ENCODE measurements at places on chromosomes 6 and 20. TPM values are rescaled to one million over a fixed set of nuclear protein-coding genes. Genes with fewer than 3 reads are reported as not detected.

The BPIFB1 gene
- not detected for total RNA-seq

The JPH2 gene
- 4.2 TPM for total RNA-seq

The GHRH gene
- total RNA-seq = not detected

The TRIM10 gene
- total RNA-seq = not detected

The NXT1 gene
- total RNA-seq = 24.8 TPM

The MATN4 gene
- not detected for total RNA-seq

The EDN3 gene
- total RNA-seq = 17.6 TPM

The KCNK16 gene
- total RNA-seq = not detected

The PRR18 gene
- total RNA-seq = 0.31 TPM

The ATAT1 gene
- 51.2 TPM for total RNA-seq

The DIDO1 gene
- total RNA-seq = 73.1 TPM

The LY86 gene
- not detected for total RNA-seq

The ZNF391 gene
- total RNA-seq = 10.8 TPM

The PRDM1 gene
- total RNA-seq = 1.9 TPM

The TTPAL gene
- 20.5 TPM for total RNA-seq

The MICB gene
- total RNA-seq = not detected

The GCNT2 gene
- total RNA-seq = 32.2 TPM

The DEFB129 gene
- not detected for total RNA-seq

The PPP1R18 gene
- total RNA-seq = 30.6 TPM

The TNFRSF21 gene
- total RNA-seq = 24.2 TPM

The TTK gene
- total RNA-seq = 13.5 TPM

The TCP11 gene
- total RNA-seq = 0.24 TPM

The SPATA25 gene
- 3.4 TPM for total RNA-seq

The SLC32A1 gene
- total RNA-seq = not detected

The SEMG1 gene
- total RNA-seq = not detected

The DSN1 gene
- 15.1 TPM for total RNA-seq

The CYP24A1 gene
- 21.3 TPM for total RNA-seq

The SAMD5 gene
- total RNA-seq = 12.6 TPM

The REV3L gene
- 41.7 TPM for total RNA-seq

The NOP56 gene
- 275 TPM for total RNA-seq

The PABPC1L gene
- 135 TPM for total RNA-seq

The ASIP gene
- not detected for total RNA-seq

The LINC00237 gene
- not detected for total RNA-seq

The EPB41L1 gene
- 42.8 TPM for total RNA-seq

The KCTD20 gene
- total RNA-seq = 44.0 TPM

The FAM217A gene
- not detected for total RNA-seq

The BCAS1 gene
- 0.20 TPM for total RNA-seq

The CD83 gene
- total RNA-seq = 7.2 TPM

The XKR7 gene
- 0.29 TPM for total RNA-seq

The DLL1 gene
- 3.6 TPM for total RNA-seq

The GFRAL gene
- total RNA-seq = not detected

The SMLR1 gene
- not detected for total RNA-seq

The BPI gene
- total RNA-seq = not detected

Data from mesothelial cell of epicardium (in vitro differentiated cells).